ENCODE measurements at places on chromosomes 2 and 18.
A peak's percentile ranks its signal among the peaks of the same experiment; 100 is the strongest.

- no peak for DNase-seq
Measured at GRCh38 chr18:3753106-3753505, 303.1 kb downstream of the TGIF1 start.

- DNase-seq = no peak
Measured at GRCh38 chr2:144509001-144509878, 10.7 kb downstream of the ZEB2 start.

GRCh38 chr2:219728991-219729487 is 101.6 kb downstream of the SLC4A3 start:
- DNase-seq = no peak

DNA sequence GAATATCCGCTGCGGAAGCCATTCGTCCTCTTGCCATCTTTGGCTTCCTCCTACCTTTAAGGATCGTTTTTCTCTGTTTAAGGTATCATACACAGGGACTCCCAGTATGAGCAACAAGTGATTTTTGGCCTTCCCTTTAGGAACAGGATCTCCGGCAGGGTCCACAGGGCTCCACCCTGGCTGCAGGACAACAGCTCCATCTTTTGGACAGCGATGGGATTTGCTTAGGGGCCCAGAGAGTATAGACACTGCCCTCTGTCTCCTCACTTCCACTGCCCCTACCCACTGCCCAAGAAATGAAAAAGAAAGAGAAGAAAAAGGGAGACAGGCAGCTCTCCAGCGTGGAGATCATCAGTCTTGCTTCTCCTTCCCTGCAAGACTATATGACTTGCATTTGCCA is 224.5 kb downstream of the UXS1 start:
- DNase-seq = no peak

DNA sequence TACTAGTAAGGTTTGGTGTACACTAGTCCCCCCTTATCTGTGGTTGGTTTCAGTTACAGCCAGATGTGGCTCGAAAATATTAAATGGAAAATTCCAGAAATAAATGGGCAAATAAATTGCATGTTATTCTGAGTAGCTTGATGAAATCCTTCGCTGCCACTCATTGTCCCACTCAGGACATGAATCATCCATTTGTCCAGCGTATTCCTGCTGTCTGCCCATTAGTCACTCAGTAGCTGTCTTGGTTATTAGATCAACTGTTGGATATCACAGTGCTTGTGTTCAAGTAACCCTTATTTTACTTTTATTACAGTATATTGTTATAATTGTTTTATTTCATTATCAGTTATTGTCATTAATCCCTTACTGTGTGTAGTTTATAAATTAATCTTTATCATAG is 21.7 kb downstream of the ZDBF2 start:
- peak; percentile 81 for DNase-seq

DNA sequence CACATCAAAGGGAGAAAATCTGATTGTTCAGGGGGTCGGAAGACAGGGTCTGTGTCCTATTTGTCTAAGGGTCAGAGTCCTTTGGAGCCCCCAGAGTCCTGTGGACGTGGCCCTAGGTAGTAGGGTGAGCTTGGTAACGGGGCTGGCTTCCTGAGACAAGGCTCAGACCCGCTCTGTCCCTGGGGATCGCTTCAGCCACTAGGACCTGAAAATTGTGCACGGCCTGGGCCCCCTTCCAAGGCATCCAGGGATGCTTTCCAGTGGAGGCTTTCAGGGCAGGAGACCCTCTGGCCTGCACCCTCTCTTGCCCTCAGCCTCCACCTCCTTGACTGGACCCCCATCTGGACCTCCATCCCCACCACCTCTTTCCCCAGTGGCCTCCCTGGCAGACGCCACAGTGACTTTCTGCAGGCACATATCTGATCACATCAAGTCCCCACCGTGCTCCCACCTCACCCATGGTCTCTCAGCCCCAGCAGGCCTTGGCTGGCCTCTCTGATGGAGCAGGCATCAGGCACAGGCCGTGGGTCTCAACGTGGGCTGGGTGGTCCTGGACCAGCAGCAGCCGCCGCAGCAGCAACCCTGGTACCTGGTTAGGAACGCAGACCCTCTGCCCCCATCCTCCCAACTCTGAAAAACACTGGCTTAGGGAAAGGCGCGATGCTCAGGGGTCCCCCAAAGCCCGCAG is 3.8 kb downstream of the PROC start:
- no peak for DNase-seq

DNA sequence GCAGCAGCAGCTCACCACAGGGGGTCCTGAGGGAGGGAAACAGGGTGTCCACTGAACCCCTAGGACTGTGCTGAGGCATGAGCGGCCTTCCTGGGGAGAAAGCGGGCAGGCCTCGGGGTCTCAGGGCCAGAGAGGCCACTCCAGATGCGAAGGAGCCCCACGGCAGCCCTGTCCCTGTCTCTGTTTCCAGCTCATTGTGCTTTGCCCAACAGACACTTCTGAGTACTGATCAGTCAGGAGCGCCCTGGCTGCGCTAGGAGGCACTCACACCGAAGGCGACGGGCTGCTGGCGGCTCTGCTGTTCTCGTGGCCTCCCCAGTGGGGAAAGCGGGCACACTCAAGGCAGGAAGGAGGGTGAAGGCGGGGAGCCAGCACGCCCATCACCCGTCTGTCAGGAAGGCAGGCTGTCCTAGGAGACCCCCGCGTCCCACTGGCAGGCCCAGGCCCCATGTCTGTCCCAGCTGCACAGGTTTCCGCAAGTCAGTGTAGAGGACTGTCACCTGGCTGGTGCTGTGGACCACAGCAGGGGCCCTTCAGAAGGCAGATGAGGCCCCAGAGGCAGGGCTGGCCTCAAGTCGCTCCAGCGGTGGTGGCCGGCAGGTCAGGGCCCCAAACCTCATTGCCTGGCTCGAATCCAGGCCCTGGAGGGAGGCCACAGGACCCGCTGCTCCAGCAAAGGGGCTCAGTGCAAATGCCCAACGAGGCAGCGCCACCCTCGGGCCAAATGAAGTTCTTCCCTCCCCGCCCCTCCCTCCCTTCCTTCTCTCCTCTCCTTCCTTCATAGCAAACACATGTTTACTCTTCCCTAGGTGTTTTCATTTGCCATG is 6.8 kb downstream of the ESPNL start:
- DNase-seq = no peak

DNA sequence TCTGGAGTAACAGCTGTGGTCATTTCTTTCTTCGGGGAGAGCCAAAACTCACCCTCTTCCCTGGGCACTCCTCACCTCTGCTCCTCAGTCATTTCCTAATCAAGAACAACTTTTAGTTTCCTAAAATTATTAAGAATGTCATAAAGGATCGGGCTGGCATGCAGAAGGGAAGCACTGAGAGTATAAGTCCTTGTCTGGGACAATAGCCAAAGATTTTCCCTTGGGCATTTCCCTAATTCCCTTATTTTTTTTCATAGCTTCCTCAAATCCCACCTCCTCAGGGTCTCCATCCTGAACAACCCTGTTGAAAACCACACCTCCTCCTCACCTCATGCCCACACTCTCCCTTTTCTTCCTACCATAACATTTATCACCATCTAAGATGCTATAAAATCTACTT is 115.0 kb downstream of the MREG start:
- no peak for DNase-seq

- peak; percentile 8 for DNase-seq
Measured at GRCh38 chr2:74515981-74516633, 1.9 kb downstream of the TLX2 start.

- no peak for DNase-seq
Measured at GRCh38 chr18:22556222-22557167, 138.8 kb upstream of the CTAGE1 start.

GRCh38 chr2:44167908-44168680 is 581 bp upstream of the PPM1B start:
- DNase-seq = peak; percentile 98

- peak; percentile 90 for DNase-seq
Measured at GRCh38 chr2:158735822-158736580, 59.1 kb upstream of the DAPL1 start.

DNA sequence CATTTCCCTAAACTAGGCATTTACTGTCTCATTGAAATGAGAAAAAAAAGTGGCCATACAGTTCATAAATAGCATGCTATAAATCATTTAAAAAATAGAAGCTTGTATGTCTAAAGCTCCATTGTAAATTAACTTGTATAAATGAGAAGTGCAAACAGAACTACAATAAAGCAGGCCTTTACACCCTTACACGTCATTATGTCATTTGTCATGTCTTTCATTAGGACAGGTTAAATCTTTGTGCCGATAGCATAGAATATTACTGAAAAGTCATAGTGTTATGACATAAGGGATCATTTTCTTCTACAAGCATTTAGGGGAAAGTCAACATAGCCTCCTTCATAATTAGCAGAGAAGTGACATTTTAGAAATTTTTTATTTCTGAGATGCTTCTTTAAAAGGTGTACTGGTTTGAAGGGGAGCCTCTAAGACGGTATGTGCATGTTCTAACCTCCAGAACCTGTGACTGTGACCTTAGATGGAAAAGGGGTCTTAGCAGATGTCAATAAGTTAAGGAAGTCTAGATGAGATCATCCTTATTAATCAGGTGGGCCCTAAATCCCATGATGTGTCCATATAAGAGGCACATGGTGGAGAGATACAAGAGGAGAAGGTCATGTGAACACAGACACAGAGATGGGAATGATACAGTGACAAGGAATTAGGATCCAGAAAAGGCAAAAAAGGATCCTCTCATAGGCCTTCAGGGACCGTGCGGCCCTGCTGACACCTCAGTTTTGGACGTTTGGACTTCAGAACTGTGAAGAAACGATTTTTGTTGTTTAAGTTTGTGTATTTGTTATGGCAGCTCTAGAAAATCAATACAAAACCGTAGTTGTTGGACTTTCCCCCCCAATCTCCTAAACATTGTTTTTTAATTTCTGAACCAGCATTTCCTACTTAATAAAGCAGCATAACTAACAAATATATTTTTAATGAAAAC is 863.7 kb downstream of the MBD2 start:
- no peak for DNase-seq

DNA sequence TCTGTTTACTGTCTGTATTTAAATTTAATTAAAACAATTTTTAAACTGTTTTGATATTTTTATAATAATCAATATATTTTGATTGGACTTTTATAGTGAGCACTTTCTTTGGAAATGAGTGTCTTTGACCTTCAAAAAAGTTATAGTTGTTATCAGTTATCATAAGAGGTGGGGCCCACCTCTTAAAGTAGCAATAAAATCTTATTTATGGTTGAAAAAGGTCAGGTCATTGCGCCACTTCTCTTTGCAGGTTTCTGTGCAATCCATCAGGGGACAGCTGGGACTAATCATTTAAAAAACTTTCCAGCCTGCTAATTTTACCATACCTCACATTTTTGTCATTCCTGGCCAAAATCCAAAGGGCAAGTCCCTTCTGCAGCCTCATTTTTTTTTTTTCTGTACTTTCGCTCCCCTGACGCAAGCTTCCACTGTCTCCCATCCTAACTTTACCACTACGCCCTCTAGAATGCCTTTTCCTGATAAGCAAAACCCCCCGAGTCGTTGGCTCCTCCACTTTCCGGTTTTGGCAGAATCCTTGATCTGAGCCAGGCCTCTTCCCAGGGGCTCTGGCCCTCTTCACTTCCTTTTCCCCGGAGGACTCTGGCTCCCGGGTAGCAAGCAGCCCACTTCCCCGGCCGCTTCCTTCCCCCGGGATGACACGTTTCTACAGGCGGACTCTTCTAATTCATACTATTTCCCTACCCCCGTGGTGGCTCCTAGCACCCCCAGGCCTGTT is 1.1 kb upstream of the SEH1L start:
- DNase-seq = peak; percentile 54

Measured in bronchial epithelial cell (primary cell).